ENCODE measurements at places on chromosomes 2 and 18.

GRCh38 chr2:219512524-219513216 lies 1.6 kb upstream of the ASIC4 start:
- DNase-seq, result no peak

DNA sequence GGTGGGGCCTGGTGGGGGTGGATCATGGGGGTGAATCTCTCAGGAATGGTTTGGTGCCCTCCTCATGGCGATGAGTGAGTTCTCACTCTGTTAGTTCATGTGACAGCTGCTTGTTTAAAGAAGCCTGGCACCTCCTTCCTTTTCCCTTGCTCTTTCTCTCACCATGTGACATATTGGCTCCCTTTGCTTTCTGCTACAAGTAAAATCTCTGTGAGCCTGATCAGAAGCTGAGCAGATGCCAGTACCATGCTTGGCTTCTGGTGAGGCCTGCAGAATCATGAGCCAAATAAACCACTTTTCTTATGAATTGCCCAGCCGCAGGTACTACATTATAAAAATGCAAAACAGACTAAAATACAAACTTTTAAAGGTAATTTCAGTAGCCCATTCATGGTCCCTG lies 73.4 kb upstream of the TEX51 start:
- no peak for DNase-seq

DNA sequence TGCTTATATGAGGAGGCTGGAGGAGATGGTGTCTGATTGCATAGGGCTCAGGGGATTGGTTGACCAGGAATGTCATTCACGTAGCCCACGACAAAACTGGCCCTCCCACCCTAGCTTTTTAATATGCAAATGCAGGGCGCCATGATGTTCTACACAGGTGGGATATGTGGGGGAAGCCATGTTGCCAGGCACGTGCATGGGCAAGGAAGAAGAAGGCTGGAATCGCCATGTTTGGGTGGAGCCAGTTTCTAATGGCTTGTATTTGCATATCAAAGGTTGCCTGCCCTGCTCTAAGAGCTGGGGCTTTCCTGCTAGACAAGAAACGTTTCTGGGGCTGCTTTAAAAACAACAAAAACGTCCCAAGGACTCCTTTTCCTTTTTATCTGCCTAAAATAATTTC lies 26.5 kb upstream of the LINC00305 start:
- DNase-seq, result no peak

DNA sequence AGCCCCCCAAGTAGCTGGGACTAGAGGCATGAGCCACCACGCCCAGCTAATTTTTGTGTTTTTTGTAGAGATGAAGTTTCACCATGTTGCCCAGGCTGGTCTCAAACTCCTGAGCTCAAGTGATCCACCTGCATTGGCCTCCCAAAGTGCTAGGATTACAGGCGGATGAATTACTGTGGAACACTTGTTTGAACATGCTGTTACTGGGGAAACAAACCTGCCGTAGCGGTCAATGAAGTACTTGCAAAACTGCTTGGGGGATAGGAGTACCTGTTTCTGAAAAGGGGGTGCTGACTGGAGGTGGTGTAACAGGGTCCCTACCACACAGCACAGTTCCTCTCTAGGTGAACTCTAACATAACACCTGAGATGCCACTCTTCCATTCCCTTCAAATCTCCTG lies 5.9 kb upstream of the IMPACT start:
- no peak for DNase-seq

GRCh38 chr18:61282926-61283325 lies 50.3 kb upstream of the CDH20 start:
- no peak for DNase-seq

DNA sequence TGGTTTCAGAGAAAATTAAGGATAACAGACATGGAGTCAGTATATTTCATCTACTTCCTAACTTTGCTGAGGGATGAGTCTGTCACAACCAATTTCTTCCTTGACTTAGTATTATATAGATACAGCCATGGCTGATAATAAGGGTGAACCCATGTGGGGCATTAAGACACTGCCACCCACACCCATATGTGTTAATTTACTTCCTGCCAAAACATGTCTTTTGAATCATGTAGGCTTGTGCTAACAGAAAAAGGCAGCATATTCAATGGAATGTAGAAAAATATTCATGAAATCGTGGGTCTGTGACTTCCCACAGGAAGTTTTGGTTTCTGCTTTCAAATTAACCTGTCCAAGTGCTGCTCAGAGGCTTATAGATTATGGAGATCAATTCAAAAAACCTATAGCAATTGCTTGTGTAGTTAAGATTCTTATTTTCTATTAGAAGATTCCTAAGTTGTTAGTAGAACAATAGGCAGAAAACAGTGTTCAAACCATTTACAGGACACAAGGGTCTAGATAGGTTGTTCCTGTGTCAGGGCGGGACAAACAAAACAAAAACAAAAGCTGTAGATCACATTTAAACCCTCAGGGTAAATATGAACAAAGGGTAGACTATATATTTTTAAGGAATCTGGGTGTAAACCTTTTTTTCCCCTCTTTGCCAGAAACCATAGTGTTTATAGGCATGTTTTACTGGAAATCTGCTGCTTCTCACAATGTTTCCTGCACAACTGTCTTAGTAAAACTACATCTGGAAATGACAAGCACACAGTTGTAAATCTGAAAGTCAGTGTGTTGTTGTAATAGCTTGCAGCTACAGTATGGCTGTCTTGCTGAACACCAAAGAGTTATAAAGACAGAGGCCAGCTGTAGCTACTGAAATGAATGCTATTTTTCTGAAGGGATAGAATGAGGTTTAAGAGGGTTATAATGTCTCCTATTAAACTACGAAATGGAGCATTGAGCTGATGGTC lies 691.2 kb downstream of the EPHA4 start:
- no peak for DNase-seq

DNA sequence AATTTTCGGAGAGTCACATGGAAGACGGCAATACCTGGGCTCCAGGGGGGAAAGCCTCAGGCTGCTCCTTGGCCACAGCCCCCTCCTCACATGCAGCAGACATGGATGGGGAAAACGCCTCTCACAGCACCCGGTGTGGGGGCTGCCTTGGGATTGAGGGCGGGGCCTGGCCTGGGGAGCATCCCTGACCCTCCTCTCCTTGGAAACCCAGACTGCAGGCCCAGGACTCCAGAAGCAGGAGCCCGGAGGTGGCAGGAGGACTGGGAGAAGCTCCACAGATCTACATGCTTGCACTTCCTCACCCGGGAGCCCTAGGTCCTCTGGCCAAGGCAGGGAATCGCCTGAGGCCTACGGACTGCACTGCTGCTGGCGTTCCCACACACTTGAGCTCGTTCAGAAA lies 12.1 kb upstream of the HES6 start:
- DNase-seq, result no peak

DNA sequence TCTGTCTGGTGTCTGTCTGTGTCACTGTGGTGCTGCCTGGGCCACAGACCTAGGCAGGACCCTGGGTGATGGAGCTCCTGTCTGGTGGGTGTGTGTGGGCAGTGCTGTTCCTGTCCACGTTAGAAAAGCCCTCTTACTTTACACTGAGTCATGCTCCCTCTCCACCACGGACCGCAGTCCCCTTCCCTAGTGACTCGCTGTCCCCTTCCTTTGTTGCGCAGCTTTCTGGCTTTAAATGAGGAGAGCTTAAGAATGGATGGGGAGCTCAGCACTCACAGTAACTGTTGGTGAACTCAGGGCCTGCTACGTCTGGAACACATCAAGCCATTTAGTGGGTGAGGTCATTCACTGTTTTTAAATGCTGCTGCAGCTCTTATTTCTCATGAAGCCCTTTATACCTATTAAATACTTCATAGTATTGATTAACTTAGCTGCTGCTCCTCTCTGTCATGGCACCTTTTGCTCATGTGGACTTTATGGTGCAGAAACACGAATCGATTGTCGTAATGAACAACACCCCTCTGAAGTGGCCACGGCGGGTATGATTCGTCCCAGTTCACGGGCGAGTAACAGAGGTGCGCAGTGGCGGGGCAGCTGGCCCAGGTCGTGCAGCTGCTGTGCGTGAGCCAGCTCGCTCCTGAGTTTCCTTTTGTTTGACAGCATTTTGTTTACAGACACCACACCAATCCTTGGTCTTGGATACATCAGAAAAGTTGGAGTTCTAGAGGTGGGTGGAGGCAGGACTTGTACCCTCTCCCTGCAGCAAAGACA lies 100.4 kb downstream of the LDLRAD4 start:
- DNase-seq, result no peak

DNA sequence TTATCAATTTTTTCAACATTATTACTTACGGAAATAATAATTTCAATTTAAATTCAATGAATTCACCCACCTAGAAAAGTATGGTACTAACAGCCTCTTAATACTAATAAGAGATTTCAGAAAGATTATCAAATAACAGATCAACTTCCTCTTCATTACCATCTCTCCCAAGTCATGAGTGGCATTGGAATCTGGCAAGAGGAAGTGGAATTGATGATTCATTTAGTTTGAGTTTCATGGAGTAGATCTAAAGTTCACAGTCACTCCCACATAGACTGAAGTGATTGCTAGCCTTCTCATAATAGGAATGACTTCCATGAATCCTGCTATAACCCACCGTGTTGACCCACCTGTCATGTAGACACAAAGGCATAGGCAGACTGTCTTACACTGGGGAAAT lies 77.7 kb upstream of the WDR75 start:
- DNase-seq, result peak; percentile 42

DNA sequence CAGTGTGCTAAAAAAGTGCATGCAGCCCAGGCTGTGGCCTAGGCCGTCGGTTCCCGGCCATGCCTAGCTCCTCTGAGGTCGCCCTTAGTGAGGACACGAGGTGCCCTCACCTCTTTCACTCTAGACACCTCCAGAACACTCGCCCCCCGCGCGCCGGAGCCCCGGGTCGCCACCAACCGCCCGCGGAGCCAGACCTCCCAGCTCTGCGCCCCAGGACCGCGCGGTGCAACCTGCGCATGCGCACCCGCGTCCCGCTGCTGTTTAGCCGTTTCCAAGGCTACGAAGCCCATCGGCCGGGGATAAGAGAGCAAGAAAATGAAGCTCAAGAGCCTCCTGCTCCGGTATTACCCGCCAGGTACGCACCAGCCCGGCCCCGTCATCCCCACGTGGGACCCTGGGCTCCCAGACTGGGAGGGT lies at the start of gene DAW1:
DAW1 (plus strand) TSS at position 257 of the 417 bp plus-strand sequence; CDS start at position 316, 59 bp downstream.
- DNase-seq, result no peak

DNA sequence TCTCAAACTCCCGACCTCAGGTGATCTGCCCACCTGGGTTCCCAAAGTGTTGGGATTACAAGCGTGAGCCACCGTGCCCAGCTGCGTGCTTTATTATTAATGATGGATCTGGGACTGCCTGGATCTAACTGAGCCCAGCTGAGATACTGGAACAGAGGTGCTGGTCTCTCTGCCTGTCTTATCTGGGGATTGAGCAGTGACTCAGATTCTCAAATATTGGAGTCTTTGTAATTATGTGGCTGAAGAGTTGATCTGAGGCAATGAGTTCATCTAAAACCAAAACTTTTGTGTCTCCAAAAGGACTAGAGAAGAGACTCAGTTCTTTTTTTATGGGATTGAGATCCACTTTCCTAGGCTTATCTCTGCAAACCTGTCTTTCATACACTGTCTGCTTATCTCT lies 16.3 kb downstream of the PLEKHB2 start:
- no peak for DNase-seq

- no peak for DNase-seq
Observed at GRCh38 chr18:21960189-21960588, 209.2 kb upstream of the GATA6 start.

DNA sequence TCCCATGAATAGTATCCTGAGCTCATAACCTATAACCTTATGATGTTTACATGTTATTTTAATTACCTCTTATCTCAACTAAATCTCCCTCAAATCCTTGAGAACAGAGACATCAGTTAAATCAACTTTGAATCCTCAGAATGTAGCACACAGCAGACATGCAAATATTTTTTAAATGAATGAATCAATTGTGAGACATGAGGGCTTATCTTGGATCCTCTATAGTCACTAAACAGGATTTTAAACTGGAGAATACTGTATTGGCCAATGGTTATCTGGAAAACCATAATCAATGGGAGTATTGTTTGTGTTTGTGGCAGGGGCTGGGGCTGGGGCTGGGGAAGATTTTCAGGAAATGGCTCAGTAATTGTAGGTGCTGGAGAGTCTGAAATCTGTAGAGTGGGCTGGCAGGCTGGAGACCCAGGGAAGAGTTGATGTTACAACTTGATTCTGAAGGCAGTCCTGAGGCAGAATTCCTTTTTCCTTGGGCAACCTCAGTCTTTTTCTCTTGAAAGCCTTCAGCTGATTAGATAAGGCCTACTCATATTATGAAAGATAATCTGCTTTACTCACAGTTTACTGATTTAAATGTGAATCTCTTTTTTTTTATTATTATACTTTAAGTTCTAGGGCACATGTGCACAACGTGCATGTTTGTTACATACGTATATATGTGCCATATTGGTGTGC lies 106.3 kb downstream of the NCOA1 start:
- no peak for DNase-seq

GRCh38 chr2:68203587-68203986 lies 45.9 kb downstream of the PNO1 start:
- no peak for DNase-seq

- DNase-seq, result peak; percentile 96
Observed at GRCh38 chr18:70154591-70155194, 50.8 kb downstream of the RTTN start.

- DNase-seq, result no peak
Observed at GRCh38 chr2:128489526-128490273, 171.0 kb upstream of the HS6ST1 start.

DNA sequence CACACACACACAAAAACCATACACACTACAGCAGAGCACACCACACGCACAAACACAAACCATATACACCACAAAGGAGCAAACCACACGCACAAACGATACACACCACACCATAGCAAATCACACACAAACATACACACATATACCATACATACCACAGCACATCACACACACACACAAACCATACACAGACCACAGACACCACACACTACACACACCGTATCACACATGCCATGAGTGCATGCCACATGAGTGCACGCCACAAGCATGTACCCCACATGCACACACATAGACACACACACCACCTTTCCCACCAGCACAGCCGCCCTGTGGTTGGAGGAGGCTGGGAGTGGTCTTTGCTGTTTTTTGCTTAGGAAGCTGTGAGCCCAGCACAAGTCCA lies 517.1 kb upstream of the MYT1L start:
- DNase-seq, result no peak

GRCh38 chr18:67134911-67135310 lies 381.6 kb downstream of the DSEL start:
- no peak for DNase-seq

DNA sequence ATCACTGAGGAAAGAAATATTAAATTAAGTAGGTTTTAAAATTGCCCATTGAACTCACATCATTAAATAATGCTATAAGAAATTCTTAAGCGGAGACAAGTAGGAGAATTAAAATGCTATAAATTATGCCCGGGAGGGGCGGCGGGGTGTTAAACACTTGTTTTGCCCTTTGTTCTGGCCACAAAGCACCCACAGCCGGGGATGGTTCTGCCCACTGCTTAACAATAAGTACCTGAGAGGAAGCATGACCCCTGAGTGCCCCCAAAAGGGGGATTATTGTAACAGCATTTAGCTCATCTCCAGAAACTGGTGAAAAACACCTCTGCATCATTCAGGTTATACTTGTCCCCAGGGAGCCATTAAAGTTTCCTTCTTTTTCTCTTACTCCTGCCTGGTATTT lies 332.7 kb upstream of the POU3F3 start:
- no peak for DNase-seq
